Body of pancreas (tissue), 4 donors: ENCODE measurements at places on chromosomes 2 and 18. TPM values are rescaled to one million over a fixed set of nuclear protein-coding genes. Genes with fewer than 3 reads are reported as not detected.

The HAAO gene
- 30.9 TPM for total RNA-seq

The CCDC195 gene
- total RNA-seq, result not detected

DNA sequence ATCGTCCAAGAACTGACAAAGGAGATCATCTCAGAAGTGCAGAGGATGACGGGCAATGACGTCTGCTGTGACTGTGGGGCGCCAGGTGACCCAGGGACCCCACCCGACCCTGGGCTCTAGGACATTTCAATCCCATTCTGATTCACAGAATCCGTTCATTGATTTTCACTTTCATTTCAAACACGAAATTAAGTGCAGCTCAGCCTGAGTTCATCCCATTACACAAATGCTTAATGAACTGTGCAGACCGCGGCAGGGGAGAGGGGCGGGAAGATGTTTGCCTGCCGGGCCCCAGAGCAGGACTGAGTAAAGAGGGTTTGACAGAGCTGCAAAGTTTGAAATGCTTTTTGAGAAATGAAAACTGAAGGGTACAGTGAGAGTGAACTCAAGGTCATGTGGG lies 67.1 kb downstream of the ITGB1BP1 start:
- H3K4me1 ChIP-seq, result no peaks in the 10 kb centered on the region
- H3K4me3 ChIP-seq, result no peak overlapping the region
- DNase-seq, result no peak
- no peaks in the 10 kb centered on the region for H3K27me3 ChIP-seq
- no peaks in the 10 kb centered on the region for H3K36me3 ChIP-seq
- no peak overlapping the region for H3K27ac ChIP-seq

DNA sequence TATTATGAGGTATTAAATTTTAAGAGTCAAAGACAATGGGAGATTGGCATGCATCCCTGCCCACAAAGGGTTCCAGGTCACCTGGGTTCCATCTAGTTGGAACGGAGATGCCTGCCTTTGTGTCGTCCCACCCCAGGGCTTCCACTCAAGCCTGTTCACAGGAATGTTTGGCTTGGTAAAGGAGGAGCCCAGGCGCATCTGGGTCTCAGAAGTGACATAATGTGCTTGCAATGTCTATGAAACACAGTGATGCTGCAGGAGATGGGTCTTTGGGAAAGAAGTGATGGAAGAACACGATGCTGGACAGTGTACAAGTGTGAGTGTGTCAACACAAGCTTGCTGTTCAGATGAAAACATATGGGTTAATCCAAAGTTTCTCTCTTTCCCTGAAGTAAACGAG lies 49.6 kb upstream of the ZNF396 start:
- H3K4me1 ChIP-seq, result no peaks in the 10 kb centered on the region
- H3K4me3 ChIP-seq, result no peak overlapping the region
- DNase-seq, result no peak
- no peak overlapping the region for H3K27ac ChIP-seq
- H3K36me3 ChIP-seq, result no peaks in the 10 kb centered on the region

GRCh38 chr2:105929516-105929915 lies 184.8 kb downstream of the NCK2 start:
- H3K36me3 ChIP-seq, result no peaks in the 10 kb centered on the region
- H3K27ac ChIP-seq, result no peak overlapping the region
- H3K4me3 ChIP-seq, result no peak overlapping the region
- peaks cover 22% of the 10 kb centered on the region for H3K4me1 ChIP-seq
- DNase-seq, result no peak

The TUBA4A gene
- total RNA-seq, result 17.8 TPM

DNA sequence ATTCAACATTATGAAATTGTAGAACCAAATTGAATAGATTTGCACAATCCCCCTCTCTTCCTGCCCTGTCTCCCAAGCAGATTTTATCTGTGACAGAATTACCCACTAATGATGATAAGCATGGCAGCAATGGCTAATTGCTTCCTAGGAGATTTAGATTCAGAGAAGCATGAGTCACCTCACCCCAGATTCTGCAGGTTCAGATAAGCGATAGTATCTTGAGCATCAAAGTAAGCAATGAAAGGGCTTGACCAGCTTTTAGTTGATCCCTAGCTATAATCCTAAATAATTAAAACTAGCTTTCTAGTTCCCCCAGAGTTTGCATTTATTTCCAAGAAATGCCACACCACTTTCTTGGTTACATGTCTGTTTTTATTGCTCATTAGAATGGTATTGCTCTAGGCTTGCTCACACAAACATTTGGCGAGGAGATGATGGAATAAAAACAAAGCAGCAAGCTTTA lies 204.3 kb downstream of the GULP1 start:
- no peak overlapping the region for H3K27ac ChIP-seq
- H3K4me3 ChIP-seq, result no peak overlapping the region
- H3K4me1 ChIP-seq, result no peaks in the 10 kb centered on the region

The NT5DC4 gene
- total RNA-seq, result not detected

The GNLY gene
- total RNA-seq, result 5.6 TPM

GRCh38 chr18:23585897-23586248 lies 433 bp downstream of the NPC1 start:
- no peaks in the 10 kb centered on the region for H3K36me3 ChIP-seq
- no peak for DNase-seq

The NEU2 gene
- not detected for total RNA-seq

DNA sequence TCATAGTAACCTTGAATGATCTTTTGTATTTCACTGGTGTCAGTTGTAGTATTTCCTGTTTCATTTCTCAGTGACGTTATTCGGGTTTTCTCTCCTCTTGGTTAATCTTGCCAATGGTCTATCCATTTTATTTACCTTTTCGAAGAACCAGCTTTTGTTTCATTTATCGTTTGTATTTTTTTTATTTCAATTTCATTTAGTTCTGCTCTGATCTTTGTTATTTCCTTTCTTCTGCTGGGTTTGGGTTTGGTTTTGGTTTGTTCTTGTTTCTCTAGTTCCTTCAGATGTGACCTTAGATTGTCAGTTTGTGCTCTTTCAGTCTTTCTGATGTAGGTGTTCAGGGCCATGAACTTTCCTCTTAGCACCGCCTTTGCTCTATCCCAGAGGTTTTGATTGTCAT lies 36.7 kb downstream of the SP140 start:
- H3K27ac ChIP-seq, result no peak overlapping the region
- no peak for DNase-seq
- H3K4me1 ChIP-seq, result no peaks in the 10 kb centered on the region
- no peaks in the 10 kb centered on the region for H3K36me3 ChIP-seq
- no peak overlapping the region for H3K4me3 ChIP-seq

DNA sequence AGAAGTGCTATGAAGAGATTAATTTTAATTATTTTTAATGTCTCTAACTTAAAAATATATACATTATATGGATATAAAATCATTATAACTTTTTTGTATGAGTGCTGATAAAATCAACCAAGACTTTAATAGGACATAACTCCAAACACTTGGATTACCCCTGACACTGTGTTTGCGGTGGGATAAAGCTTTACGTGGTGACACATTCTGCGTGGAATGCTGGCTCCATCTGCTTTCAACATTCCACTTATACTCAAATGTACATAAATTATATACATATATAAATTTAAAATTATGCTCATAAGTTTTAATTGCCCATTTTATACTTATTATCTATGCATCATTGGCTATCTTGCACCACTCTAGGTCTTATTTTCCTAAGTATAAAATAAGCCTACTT lies 30.5 kb downstream of the LINC00305 start:
- H3K36me3 ChIP-seq, result no peaks in the 10 kb centered on the region
- no peak overlapping the region for H3K4me3 ChIP-seq
- H3K4me1 ChIP-seq, result no peaks in the 10 kb centered on the region
- DNase-seq, result no peak
- H3K27ac ChIP-seq, result no peak overlapping the region
- H3K27me3 ChIP-seq, result no peaks in the 10 kb centered on the region

DNA sequence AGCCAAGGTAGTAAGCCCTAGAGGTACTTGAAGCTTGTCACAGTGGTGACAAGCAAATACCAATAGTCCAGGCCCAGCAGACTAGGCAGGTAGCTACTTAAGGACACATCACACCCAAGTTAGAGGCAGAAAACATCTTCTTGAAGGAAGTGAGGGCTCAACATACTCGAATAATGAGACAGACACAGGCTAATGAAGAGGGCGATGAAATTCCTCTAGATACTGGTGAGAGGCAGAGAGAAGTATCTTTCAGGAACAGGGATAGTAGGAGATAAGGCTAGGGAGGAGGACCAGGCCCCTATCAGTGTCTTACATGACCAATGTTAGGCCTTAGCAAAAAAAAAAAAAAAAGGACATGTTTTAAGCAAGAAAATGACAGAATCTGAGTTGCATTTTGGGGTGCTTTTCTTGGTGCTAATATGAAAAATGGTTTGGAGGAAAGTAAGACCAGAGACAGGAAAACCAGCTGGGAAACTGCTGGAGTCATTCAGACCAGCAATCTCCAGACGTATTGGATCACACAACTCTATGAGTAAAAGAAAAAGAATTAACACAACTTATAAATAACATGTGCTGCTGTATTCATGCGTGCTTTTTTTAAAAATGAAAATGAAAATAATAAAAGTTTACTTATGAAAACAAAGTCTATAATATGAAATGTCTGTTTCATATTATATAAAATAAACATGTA lies 37.7 kb downstream of the COBLL1 start:
- peaks cover 28% of the 10 kb centered on the region for H3K4me1 ChIP-seq
- H3K27me3 ChIP-seq, result no peaks in the 10 kb centered on the region
- H3K27ac ChIP-seq, result no peak overlapping the region

The IL36A gene
- not detected for total RNA-seq

- no peaks in the 10 kb centered on the region for H3K36me3 ChIP-seq
- peak overlapping the region; percentile 57 for H3K27ac ChIP-seq
- peaks cover 16% of the 10 kb centered on the region for H3K4me1 ChIP-seq
- no peak overlapping the region for H3K4me3 ChIP-seq
- no peaks in the 10 kb centered on the region for H3K27me3 ChIP-seq
Measured at GRCh38 chr18:3051718-3052410, 38.9 kb upstream of the LPIN2 start.

DNA sequence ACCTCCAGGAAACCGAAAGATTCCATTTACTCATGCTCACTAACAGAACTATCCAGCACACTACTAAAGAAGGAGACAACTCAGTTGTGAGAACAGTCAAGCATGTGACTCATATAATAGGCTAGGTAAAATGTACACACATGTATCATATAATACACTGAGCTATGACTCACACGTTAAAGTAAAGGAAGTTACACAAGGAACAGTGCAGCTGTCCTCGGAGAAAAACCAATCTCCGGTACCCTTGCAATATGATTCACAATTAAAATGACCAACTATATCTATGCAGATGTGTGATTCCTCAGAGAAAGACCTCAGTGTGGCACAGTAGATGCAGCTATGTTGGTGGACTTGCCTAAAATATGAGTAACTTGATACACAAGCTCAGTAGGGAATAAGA lies 76.5 kb downstream of the STRN start:
- no peak for DNase-seq
- H3K27me3 ChIP-seq, result no peaks in the 10 kb centered on the region
- no peak overlapping the region for H3K4me3 ChIP-seq
- no peaks in the 10 kb centered on the region for H3K36me3 ChIP-seq
- H3K4me1 ChIP-seq, result no peaks in the 10 kb centered on the region
- no peak overlapping the region for H3K27ac ChIP-seq

The ACADL gene
- total RNA-seq, result 56.6 TPM

GRCh38 chr2:96884299-96885094 lies 14.6 kb upstream of the SEMA4C start:
- H3K27ac ChIP-seq, result no peak overlapping the region
- no peak overlapping the region for H3K4me3 ChIP-seq
- H3K36me3 ChIP-seq, result no peaks in the 10 kb centered on the region
- H3K4me1 ChIP-seq, result peaks cover 15% of the 10 kb centered on the region
- DNase-seq, result no peak
- no peaks in the 10 kb centered on the region for H3K27me3 ChIP-seq

DNA sequence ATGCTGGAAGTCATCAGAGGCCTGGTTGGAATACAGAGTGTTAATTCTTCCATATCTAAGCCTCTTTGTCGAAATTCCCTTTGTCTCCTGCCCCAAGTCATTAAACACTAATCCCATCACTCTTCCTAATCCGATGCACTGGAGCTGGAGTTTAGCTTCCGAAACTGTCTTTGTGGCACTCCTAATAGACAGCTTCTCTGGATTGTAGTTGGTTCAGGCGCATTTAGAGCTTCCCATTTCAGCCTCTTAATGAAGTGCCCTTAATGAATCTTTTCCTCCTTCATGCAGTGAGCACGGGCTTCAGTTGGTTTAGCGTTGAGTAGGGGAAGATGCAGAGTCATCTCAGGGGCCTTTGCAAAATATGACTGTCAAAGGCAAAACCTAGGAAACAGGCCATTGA lies 72.2 kb upstream of the MEIS1 start:
- H3K4me3 ChIP-seq, result no peak overlapping the region
- no peaks in the 10 kb centered on the region for H3K4me1 ChIP-seq

DNA sequence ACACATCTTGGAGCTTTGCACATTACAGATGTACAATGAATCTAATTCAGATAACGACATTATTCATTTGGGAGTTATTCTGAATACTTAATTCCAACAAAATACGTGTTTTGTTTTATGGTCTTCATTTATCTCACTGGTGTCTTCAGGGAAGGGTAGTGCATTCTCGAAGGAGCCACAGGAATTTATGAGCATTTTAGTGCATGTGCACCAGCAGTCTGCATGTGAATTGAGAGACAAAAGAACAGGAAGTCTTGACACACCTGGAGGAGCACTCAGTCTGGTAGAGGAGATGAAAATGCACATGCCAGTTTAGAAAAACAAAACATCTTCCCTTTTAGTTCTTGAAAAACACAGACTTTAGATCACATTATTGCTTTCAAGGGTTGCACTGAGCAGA lies 228.7 kb downstream of the LRATD1 start:
- no peaks in the 10 kb centered on the region for H3K36me3 ChIP-seq
- no peak overlapping the region for H3K4me3 ChIP-seq
- H3K4me1 ChIP-seq, result no peaks in the 10 kb centered on the region
- no peaks in the 10 kb centered on the region for H3K27me3 ChIP-seq
- no peak overlapping the region for H3K27ac ChIP-seq
- DNase-seq, result no peak

GRCh38 chr2:24971286-24971535 lies 544 bp downstream of the DNAJC27 start:
- H3K36me3 ChIP-seq, result no peaks in the 10 kb centered on the region
- peaks cover 16% of the 10 kb centered on the region for H3K4me1 ChIP-seq
- H3K27ac ChIP-seq, result peak overlapping the region; percentile 99
- DNase-seq, result peak; percentile 22
- no peaks in the 10 kb centered on the region for H3K27me3 ChIP-seq

DNA sequence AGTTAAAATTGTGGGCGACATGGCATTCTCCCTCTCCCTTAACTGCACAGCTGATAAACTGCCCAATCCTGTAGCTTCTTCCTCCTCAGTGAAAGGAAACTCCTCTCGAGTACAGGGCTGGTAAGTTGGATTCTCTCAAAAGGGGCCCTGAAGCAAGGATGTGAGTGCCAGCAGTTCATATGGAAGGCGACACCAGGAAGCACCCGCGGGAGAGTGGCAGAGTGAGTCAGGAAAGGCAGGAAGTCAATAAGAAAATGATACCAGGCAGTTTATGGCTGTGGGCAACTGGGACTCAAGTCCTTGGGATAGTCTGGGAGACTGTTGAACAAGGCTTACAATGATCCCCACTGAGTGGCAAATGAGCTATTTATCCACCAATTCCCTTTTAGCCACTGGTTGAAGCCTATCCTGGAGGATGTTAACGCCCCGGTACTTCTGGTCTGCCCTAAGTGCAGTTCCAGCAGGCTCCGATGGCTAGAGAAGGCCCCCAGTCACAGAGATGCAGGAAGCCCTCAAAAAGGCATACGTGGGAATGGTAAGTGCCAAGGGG lies 34.8 kb downstream of the ABHD3 start:
- DNase-seq, result no peak
- H3K4me3 ChIP-seq, result no peak overlapping the region
- peaks cover 6% of the 10 kb centered on the region for H3K4me1 ChIP-seq
- H3K27ac ChIP-seq, result no peak overlapping the region
- H3K36me3 ChIP-seq, result no peaks in the 10 kb centered on the region
- no peaks in the 10 kb centered on the region for H3K27me3 ChIP-seq
